AG09319 (cell line): ENCODE measurements at places on chromosomes 13 and 19.

GRCh38 chr13:105894697-105895096, 640.8 kb downstream of the EFNB2 start:
- DNase-seq, result no peak

DNA sequence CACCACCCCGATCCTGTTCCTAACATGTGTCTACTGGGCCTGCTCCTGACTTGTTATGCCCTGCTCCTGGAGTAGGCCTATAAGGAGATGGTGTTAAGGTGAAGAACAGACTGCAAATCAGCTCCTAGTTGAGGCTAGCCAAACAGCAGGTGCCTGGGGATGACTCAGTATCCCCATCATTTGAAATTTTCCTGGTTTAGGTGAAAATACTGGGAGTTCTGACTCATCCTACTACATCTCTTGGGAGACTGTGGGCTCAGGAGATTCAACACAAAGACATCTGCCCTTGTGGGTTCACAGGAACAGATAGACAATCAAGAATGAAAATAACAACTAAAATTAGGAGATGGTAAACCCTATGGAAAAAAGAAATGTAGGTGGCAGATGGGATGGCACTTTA, 41.2 kb downstream of the BRD4 start:
- no peak for DNase-seq

GRCh38 chr19:3054265-3054971, 7.9 kb downstream of the TLE5 start:
- DNase-seq, result no peak

GRCh38 chr19:53808710-53809125, 15.4 kb downstream of the NLRP12 start:
- peak; percentile 29 for DNase-seq

DNA sequence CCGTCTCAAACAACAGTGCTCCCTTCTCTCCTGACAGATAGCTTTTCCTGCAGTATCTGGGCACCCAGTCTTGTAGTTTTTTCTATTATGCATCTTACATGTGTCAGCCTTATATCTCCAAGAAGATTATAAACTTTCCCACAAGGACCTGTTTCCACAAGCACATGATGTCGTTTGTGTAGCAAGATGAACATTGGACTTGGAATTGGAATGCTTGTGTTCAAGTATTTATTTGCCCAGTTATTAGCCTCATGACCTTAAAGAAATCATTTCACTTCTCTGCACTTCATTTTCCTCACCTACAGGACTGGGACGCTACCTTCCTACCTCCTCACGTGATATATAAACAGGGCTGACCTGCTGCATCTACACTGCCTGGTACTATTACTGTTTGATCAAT, 21.5 kb downstream of the SHISA2 start:
- no peak for DNase-seq

DNA sequence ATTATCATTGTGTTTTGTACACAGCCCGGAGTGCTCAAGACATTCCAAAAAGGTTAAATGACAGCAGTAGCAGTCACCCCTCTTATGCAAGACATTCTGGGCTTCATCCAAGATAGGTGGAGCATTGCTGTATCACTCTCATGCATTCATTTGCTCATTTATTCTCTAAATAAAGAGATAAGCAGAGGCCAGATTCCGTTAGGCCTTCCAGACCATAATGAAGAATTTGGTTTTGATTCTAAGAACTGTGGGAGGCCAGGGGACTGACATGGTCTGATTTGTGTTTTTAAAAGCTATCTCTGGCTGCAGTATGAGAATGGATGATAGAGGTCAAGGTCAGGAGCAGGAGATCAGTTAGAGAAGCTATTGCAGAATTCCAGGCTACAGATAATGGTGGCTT, 145.8 kb downstream of the KCNRG start:
- peak; percentile 5 for DNase-seq

GRCh38 chr19:50741179-50741933, 18.2 kb downstream of the CLEC11A start:
- DNase-seq, result no peak

GRCh38 chr19:58229255-58229639, 533 bp downstream of the ZNF544 start:
- DNase-seq, result no peak

DNA sequence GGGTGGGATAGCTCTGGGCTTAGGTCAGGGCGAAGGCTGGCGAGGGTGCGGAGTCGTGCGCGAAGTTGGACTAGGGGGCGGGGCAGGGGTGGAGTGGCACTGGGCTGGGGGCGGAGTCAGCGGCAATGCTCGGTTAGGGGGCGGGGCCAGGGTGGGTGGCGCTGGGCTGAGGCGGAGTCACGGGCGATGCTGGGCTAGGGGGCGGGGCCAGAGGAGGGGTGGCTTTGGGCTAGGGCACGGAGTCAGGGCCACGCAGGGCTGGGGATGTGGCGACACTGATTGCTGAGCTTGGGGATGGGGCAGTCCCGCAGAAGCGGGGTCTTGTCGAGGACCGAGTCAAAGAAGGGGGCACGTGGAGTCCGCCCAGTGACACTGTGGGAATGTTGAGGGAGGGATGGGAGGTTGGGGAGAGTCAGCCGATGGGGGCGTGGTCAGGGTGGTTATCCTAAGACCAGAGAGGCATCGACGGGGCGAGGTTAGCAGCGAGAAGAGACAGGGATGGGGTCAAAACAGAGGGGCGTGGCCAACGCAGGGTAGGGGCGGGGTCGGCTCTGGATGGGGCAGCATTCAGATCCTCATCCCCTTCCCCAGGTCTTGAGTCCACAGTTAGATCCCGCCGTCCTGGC, 8.7 kb downstream of the HOMER3 start:
- no peak for DNase-seq

DNA sequence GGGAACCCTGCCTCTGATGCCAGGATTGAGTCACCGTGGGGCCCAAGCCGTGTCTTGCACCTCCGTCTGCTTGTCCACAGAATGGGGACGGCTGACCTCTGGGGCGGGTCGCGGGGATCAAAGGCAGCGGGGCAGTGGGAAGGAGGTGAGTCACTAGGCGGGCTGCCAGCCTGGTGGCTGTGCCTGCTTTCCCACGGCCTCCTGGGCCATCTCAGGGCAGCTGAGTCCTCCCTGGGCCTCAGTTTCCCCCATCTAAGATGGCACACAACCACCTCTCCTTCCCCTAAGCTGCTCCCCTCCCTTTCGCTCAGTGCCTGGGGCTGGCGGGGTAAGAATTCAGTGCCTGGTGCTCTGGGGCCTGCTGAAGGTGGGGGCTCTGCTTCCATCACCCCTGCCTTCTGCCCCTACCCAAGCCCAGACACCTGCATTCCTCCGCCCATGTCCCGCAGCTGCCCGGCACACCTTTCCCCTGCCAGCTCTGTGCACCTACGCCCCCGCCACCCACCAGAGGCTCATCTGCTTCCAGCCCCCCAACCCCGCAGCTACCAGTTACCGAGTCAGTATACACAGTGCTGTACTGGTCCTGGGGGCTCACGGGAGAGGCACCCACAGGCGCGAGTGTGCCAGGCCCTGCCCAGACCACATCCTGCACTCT, 3.5 kb downstream of the MKNK2 start:
- no peak for DNase-seq

GRCh38 chr19:53951436-53951835, 11.3 kb upstream of the CACNG8 start:
- DNase-seq, result no peak

DNA sequence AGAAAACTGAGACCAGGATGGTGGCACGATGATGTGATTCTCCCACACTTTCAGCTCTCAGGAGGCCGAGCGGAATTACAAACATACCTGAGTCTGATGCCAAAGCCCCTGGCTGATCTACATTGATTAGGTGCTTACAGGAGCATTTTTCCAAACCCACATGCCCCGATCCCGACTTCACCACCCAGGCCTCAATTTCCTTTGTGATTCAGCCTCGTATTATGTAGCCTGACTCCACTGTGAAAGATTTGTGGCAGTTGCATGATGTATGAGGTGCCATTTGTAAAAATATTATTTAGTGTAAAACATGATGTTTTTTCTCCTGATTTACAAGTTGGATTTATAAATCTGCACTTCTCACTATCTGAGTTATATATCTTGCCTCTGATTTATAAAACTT, 118.0 kb downstream of the TSHZ3 start:
- no peak for DNase-seq

DNA sequence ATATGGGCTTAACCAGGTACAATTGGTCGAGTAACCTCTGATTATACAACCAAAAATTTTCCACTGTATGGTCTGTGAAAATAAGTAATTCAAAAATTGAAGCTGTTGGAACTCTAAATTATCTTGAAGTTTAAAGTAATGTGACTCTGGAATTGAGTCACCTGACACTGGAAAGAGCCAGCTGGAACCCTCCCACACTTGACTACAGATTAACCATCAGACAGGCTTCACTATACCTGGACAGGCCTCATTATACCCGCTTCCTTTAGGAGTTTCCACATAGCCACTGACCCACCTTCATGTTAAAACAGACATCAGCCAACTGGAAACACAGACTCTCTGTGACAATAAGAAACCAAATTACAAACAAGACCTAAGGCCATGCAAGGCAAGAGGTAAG, 1.3 kb downstream of the ZNF433 start:
- DNase-seq, result no peak

- no peak for DNase-seq
Observed at GRCh38 chr19:8413629-8413995, 507 bp downstream of the MARCHF2 start.

GRCh38 chr13:51645154-51645650, 60.9 kb downstream of the WDFY2 start:
- DNase-seq, result peak; percentile 55

GRCh38 chr13:99448546-99448945, 52.7 kb upstream of the TM9SF2 start:
- no peak for DNase-seq

DNA sequence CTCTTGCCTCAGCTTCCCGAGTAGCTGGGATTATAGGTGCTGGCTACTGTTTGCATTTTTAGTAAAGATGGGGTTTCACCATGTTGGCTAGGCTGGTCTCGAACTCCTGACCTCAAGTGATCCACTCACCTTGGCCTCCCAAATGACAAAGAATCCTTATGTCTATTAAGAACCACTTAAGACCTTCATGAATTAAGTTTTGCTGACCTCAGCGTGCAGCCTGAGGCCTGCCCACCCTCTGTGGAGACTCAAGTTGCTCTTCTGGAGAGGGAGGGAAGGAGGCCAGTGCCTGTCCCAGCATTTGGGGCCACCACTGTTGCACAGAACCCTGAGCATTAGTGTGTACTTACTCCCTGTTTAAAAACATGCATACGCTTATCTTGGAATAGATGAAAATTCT, 313.3 kb downstream of the FGF9 start:
- no peak for DNase-seq

- no peak for DNase-seq
Observed at GRCh38 chr19:35447606-35448469, at the start of gene FFAR2. FFAR2 (plus strand) TSS chr19:35448257; CDS start chr19:35449715, 1,458 bp downstream.

GRCh38 chr13:36074659-36075058, 56.5 kb downstream of the DCLK1 start:
- DNase-seq, result no peak

- DNase-seq, result no peak
Observed at GRCh38 chr19:55223291-55224037, 5.1 kb downstream of the TMEM86B start.

- DNase-seq, result peak; percentile 93
Observed at GRCh38 chr19:16293118-16294091, 31.2 kb upstream of the KLF2 start.

GRCh38 chr13:101988140-101988539, 413.7 kb downstream of the FGF14 start:
- DNase-seq, result no peak

GRCh38 chr13:108361769-108362168, 92.3 kb downstream of the TNFSF13B start:
- DNase-seq, result no peak

- no peak for DNase-seq
Observed at GRCh38 chr19:5949792-5950305, 28.1 kb downstream of the RANBP3 start.

DNA sequence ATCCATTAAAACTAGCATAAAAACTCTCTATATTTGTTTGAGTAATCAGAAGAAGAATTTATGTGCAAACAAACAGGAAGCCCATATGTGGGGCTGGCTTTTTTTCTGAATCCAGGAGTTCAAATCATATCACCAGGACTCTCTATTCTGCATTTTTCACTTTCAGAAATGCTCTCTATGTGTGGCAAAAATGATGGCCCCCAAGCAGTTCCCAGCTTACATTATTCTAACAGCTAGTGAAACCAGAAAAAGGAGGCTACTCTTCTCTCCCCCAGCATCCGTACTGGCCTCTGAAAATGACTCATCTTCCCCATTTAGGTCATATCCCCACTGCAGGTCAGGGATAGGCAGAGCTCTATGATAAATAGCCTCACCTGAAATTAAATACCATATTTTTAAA, 20.4 kb downstream of the RBM26 start:
- DNase-seq, result no peak

GRCh38 chr13:34416971-34417380, 525.1 kb upstream of the NBEA start:
- DNase-seq, result peak; percentile 7

GRCh38 chr13:73072239-73072900, 13.6 kb downstream of the KLF5 start:
- no peak for DNase-seq

DNA sequence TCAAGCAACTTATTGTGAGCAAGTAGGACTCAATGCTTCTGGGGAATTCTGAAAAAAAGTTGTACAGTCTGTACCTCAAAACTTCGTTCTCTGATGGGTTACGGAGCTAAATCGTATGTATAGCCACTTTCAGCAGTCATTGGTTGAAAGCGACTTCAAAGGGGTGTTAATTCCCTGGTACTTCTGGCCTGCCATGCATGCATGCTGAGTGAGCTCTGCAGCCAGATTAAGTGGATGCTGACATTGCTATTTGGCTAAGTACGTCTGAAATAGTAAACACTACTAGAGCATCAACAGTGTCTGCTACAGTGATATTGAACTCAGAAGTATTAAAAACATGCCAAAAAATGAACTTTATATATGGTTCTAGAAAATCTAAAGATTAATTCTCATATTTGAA, 1183.1 kb upstream of the PCDH20 start:
- no peak for DNase-seq

- DNase-seq, result no peak
Observed at GRCh38 chr13:106569233-106570095, 1.5 kb upstream of the ARGLU1 start.

DNA sequence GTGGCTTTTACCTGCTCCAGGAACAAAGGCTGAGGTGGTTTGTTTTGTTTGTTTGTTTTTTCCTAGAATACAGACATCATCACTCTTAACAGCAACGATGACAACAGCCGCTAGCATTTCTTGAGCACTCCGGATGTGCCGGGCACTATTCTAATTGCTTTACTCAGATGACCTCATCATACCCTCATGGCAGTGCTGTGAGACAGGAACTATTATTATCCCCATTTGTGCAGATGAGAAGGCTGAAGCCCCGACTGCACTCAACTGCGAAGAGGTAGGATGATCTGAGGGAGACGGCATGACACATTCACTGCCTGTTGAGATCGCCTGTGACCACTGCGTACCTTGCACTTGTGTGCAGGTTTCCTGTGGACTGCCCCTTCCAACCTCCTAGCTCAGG, 66.5 kb downstream of the CCDC70 start:
- DNase-seq, result no peak

DNA sequence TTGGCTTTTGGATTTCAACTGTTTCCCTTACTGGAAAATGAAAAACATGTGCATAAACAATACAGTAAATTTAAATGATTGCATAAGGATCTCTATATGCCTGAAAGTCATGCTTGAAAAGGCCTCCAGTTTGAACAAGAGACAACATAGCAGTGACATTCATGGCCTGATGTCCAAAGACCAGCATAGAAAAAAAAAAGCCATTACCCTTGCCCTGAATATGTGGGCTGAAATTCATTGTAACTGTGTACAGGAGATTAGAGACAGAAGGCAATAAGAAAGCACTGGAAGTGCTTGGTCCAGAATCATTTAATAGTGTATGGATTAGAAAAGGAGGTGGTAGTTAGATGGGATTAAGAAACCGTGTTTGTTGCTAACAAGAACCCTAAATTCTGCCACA, 15.4 kb downstream of the MIR17HG start:
- DNase-seq, result no peak
